ENCODE measurements at places on chromosomes 5 and 9. TPM values are rescaled to one million over a fixed set of nuclear protein-coding genes. Genes with fewer than 3 reads are reported as not detected.

GRCh38 chr9:91421971-91422757 is 1.5 kb downstream of the NFIL3 start:
- peak; percentile 51 for DNase-seq

The LRRC19 gene
- not detected for total RNA-seq

DNA sequence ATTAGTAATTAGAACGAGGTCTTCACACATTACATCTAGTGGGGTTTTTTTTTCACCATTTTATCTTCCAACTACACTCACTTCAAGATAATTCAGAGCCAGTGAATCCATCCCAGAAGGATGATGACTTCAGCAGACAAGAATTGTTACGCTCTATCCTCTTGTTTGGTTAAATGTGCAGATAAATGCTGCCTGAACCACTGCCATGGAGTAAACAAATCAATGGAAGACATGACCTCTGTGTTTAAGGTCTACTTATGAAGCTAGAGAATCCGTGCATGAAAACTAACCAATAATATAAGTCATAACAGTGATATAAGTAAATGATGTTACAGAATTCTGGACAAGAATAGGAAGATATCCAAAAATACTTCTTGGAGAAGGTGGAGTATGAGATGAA is 602.6 kb downstream of the TLR4 start:
- DNase-seq: no peak

- DNase-seq: no peak
These were observed 7.9 kb downstream of the FLT4 start for GRCh38 chr5:180641566-180641900.

The IL4 gene
- not detected for total RNA-seq

- DNase-seq: no peak
These were observed 61.1 kb upstream of the IL6ST start for GRCh38 chr5:56055859-56056258.

- no peak for DNase-seq
These were observed 7.8 kb upstream of the LHX2 start for GRCh38 chr9:124003636-124004349.

DNA sequence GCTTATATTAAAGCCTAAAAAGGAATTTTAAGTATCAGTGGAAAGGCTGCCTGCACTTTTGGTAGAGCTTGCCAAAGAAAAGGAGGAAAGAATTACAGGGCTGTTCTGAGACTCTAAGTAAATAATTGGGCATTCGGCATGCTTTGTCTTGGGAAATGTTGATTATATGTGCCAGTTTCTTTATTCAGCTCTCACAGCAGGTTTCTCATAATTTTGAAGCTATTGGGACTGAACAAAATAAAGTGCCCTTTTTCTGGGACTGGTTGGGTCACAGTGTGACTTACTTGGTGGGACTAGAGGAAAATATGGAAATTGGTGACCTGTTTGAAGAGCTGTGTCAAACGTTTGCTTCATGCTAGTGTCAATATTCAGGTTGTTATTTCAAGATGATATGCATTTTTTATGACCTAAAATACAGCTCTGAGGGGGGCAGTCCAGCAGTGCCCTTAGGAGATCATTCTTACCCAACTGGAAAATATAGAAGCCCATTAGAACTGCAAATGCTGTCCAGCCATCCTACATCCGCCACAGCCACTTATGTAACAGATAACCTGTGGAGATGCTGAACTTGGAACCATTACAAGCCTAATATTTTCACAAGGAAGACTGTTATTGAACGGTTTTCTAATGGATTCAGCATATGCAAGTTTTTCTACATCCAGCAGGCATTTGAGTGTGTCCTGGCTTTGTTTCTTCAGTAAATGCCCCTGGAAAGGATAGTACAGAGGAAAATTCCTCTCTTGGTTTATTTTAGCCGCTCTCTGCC is 122.4 kb downstream of the SNCAIP start:
- no peak for DNase-seq

The TNFSF8 gene
- total RNA-seq: not detected

The FAM163B gene
- not detected for total RNA-seq

GRCh38 chr5:89241186-89241585 is 358.2 kb upstream of the MEF2C start:
- peak; percentile 12 for DNase-seq

GRCh38 chr5:96006291-96006690 is 44.6 kb upstream of the ELL2 start:
- no peak for DNase-seq

DNA sequence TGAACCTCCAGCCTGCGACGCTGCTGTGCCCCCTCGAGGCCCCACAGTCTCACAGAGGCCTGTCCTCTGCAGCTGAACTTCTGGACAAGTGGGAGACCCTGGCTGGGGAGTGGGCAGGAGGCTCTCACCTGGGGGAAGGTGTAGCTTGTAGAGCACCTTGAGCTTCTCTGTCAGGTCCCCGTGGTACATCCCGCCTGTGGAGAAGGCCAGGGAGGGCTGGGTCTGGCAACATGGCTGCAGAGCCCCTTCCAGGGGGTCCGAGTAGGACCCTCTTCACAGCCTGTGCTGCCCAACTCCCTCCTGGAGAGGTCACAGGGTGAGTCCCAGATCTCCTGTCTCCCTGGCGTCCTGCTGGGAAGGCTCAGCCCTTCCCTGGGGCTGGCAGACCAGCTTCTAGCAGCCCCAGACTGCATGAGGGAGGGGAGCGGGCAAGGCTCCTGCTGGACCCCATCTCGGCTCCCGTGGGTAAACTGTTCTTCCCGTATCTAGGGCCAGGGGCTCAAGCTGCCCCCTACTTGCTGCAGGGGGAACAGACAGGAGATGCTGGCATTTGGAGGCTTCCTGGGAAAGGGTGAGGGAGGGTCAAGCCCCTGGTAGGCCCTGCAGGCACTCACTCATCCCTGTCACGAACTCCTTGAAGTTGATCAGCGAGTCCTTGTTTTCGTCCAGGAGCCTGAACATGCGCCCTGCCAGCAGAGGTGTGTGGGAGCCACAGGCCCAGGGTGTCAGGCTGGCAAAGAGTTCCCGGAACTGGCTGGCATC is 11.2 kb upstream of the MRNIP start:
- DNase-seq: no peak

The CDX1 gene
- not detected for total RNA-seq

- DNase-seq: no peak
These were observed 13.2 kb downstream of the PDLIM4 start for GRCh38 chr5:132270706-132271105.

DNA sequence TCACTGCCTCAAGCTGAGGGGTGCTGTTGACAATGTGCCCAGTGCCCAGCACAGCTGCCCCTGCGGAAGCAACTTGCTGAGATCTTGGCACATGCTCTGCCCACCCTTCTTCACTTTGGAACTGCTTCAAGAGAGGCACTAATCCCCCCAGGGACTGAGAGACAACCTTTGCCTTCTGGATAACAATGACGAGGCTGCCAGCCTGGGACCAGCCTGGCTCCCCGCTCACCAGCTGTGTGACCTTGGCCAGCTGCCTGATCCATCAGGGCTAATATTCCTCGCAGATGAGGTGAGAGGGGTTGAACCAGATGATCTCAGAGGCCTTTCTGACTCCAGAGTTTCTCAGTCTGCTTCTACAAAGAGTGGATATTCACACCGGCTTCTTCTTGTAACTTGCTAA is 81.0 kb downstream of the SHB start:
- no peak for DNase-seq

DNA sequence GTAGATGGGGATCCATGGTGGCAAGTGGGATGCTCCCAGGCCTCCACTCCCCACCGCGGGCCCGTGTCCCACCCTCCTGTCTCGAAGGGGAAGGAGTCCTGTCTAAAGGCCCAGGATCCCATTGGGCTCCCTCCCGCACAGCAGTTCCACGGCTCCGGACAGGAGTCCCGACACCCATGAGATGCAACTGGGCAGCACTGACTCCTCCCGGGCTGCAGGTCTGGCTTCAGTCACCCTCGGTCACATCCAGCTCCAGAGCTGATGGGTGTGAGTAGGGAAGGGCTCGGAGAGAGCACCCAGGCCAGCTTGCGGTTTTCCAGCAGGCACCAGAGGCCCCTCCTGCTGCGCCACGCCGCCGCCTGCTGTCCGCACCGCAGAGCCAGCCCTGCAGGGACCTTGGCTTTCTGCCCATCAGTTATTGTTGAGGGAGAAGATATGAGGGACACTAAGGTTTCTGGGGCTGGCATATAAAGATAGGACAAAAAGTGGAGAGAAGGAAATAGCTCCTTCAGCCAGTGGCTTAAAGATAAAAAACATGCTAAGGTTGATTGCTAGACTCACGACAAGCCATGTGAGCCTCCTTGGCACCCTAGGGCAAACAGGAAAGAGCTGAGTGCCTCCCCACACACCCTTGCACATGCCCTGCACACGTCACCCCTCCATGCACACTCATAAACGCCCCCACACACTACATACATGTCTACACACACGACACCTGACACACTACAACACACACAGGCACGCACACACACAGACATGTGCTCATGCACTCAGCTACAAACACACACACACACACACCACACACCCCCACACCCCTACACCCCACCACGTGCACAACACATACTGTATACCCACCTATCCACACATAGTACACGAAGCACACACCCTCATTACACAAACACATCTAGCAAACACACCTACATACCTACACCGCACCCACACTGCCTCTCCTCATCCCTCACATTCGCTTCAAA is 79.0 kb downstream of the AK8 start:
- no peak for DNase-seq

The CCDC152 gene
- 1.1 TPM for total RNA-seq

The POU4F3 gene
- not detected for total RNA-seq

The SLC36A3 gene
- not detected for total RNA-seq

The PDE6A gene
- 0.10 TPM for total RNA-seq

GRCh38 chr5:76649140-76649539 is 25.9 kb upstream of the F2RL2 start:
- no peak for DNase-seq

The FOXD4 gene
- total RNA-seq: not detected

- DNase-seq: peak; percentile 98
These were observed 86.7 kb upstream of the ICE1 start for GRCh38 chr5:5335700-5336264.

The FOXB2 gene
- total RNA-seq: not detected

The INSL4 gene
- not detected for total RNA-seq

The ITK gene
- total RNA-seq: not detected

DNA sequence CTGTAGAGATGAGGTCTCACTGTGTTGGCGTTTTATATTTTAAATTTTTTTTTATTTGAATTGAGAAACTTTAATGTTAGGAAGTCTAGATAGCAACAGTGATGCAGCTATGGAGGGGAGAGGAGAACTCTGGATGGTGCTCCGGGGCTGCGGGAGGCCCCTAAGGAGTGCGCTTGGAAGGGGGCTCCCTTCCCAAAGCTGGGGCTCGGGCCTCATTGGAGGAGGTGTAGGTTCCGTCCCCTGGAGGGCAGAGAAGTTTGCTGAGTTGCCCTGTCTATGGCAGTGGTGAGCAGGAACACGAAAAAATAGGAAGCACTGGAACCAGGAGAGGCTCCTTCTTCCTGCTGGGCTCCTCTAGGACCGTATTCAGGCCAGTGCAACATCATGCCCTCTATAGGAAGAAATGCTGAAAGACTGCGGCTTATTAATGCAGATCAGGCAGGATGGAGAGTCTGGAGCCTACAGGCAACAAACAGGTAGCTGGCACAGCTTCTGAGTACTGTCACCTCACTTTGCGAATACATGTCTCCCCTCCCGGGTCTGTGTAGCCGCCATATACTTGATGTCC is 16.1 kb downstream of the AHRR start:
- DNase-seq: peak; percentile 48

DNA sequence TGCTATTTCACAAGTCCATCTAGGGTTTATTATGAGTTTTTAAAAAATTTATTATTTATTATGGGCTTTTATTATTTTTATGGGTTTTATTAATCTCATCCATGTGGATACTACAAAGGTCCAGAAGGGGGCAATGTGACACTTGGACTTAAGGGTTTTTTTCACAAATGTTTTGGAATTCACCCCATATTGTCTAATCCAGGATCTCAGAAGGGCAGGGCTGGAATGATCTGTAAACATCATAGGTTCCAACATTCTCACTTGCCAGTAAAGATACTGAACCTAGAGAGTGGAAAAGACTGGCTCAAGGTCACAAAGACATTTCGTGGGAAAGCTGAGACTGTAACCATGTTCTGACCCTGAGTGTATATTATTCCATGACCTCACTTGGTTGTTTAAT is 35.6 kb downstream of the NIM1K start:
- DNase-seq: peak; percentile 49

- DNase-seq: no peak
These were observed 19.4 kb downstream of the S1PR3 start for GRCh38 chr9:89010526-89011111.

DNA sequence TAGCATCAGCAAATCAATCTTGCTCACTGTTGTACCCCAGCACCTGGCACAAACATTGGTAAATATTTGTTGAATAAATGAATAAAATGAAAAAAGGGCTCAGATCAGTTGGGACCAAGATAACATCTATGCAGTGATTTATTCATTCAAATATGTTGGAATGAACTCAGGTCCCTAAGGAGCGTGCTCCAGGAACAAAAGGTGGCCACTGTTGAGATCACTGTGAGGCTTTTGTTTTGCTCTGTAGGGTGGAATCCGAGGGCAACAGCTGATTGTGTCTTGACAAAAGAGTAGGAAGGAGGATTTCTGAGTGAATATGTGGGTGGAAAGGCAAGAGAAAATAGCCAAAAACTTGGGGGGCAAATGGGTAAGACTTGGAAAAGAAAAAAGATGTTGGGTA is 89.7 kb downstream of the PPP2R2B start:
- DNase-seq: no peak

DNA sequence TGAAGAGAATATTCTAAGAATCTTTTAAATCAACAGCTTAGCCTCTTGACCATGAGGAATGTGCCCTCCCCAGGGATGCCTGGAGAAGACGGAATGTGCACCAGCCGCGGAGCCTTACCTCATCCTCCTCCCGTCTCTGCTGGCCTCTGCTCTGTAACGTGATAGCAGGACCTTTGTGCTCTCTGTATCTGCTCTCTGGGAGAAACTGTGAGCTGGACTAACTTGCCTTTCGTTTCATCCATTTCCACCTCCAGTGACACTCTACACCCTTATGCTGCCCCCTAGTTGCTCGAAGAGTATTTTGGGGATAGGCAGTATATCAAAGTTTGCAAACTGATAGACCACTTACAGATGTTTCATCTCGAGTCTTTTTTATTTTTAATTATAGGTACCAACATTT is 141.4 kb downstream of the NPR3 start:
- peak; percentile 80 for DNase-seq

The FOXD4L5 gene
- total RNA-seq: 0.17 TPM

- DNase-seq: no peak
These were observed 30.1 kb downstream of the B4GALT1 start for GRCh38 chr9:33136721-33137670.

DNA sequence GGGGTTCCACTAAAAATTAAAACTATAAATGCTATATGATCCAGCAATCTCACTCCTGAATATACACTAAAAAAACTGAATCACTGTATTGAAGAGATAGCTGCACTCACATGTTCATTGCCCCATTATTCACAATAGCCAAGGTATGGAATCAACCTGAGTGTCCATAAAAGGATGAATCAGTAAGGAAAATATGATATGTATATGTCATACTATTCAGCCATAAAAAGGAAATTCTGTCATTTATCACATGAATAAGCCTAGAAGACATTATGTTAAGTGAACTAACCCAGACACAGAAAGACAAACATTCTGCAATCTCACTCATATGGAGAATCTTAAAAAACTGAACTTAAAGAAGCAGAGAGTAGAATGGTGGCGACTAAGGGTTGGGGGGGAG is 1376.2 kb upstream of the CDH9 start:
- no peak for DNase-seq

The UBE2QL1 gene
- total RNA-seq: not detected

The RORB gene
- total RNA-seq: not detected

The SHB gene
- total RNA-seq: 37.3 TPM

- DNase-seq: peak; percentile 73
These were observed 157.8 kb downstream of the ARHGEF28 start for GRCh38 chr5:73783828-73784227.

GRCh38 chr9:107548298-107549142 is 59.0 kb upstream of the KLF4 start:
- DNase-seq: peak; percentile 92
